ENCODE measurements at places on chromosomes 1 and 21. TPM values are rescaled to one million over a fixed set of nuclear protein-coding genes. Genes with fewer than 3 reads are reported as not detected.

Gene LRRC53
- total RNA-seq, result not detected

Gene LRRC7
- 10.6 TPM for total RNA-seq

Gene NTNG1
- total RNA-seq, result not detected

Gene VPS45
- total RNA-seq, result 25.0 TPM

Gene HHAT
- 4.3 TPM for total RNA-seq

Gene THEM5
- not detected for total RNA-seq

Gene MLLT11
- total RNA-seq, result 0.95 TPM

Gene DENND1B
- 9.4 TPM for total RNA-seq

Gene RIPPLY3
- total RNA-seq, result 0.91 TPM

Gene BARHL2
- not detected for total RNA-seq

Gene FRRS1
- total RNA-seq, result 11.1 TPM

Gene RAB25
- total RNA-seq, result 138 TPM

DNA sequence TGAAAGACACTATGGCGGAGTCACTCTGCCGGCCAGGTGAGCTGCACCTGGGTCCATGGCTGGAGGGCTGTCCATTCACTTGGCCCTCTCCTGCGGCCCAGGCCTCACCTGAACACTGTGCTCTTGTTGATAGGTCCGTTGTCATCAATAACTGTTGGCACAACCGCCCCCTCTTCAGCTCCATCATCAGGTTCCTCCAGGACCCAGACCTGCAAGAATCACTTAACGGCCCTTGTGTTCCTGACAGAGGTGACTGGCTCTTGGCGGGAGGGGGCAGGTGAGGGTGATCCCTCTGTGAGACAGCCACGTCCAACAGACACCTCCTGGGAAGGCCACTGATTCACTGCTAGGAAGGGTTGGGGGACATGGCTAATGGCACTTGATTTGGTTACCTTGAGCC is 54.9 kb downstream of the INAVA start:
- H3K36me3 ChIP-seq, result no peaks in the 10 kb centered on the region
- H3K27ac ChIP-seq, result no peak overlapping the region
- no peak overlapping the region for H3K4me3 ChIP-seq
- DNase-seq, result no peak
- H3K4me1 ChIP-seq, result no peaks in the 10 kb centered on the region

DNA sequence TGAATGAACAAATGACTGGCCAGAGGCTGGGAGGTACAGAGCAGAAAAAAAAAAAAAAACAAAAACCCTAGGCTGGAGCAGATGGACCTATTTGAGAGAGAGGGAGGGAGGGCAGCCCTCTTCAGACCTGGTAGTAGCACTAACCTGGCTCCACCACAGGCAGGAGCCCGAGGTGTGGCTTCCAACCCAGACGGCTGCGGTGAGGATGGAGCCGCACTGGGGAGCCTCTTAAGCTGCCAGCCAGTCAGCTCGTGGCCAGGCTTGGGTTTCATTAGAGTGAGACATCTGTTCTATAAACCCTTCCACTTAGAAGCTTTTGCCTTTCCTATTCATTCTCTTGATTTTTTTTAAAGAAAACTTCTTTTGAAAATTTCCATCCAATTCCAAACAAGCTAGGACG is 16.8 kb downstream of the LGR6 start:
- H3K4me1 ChIP-seq, result no peaks in the 10 kb centered on the region
- H3K36me3 ChIP-seq, result no peaks in the 10 kb centered on the region
- DNase-seq, result no peak
- H3K4me3 ChIP-seq, result no peak overlapping the region
- no peaks in the 10 kb centered on the region for H3K27me3 ChIP-seq
- H3K27ac ChIP-seq, result no peak overlapping the region

DNA sequence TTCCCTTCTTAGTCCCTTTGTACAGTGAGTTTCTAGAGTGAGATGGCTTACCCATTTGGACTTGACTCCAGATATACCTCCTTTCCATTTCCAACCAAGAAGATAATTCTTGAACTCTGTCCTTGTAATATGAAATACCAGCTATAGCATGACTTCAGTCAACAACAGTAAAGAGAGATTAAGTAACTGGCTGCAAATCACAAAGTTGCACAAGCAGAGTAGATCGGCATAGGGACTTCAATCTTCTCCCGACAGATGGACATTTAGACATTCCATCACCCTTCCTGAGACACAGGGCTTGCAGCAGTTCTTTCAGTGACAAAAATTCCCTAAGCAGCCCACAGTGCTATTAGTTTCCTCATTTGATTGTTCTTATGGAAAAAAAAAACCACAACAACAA is 44.6 kb downstream of the JAK1 start:
- H3K27me3 ChIP-seq, result no peaks in the 10 kb centered on the region
- no peak overlapping the region for H3K4me3 ChIP-seq
- no peak overlapping the region for H3K27ac ChIP-seq
- H3K36me3 ChIP-seq, result no peaks in the 10 kb centered on the region
- peaks cover 35% of the 10 kb centered on the region for H3K4me1 ChIP-seq

- no peak overlapping the region for H3K4me3 ChIP-seq
- no peaks in the 10 kb centered on the region for H3K36me3 ChIP-seq
- H3K27ac ChIP-seq, result no peak overlapping the region
- no peak for DNase-seq
Measured at GRCh38 chr1:234999513-234999940, 129.1 kb downstream of the TOMM20 start.

DNA sequence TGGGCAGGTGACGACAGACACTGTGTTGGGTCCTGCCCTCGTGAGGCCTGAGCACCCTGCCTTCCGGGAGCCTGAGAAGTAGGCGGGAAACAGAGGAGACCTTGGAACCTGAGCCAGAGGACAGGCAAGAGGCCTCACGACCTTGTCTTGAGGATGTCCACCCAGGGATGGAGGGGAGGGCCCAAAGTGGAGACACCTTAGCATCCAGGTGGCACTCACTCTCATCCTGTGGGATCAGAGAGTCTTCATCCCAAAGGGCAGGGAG is 347.2 kb downstream of the NPHP4 start:
- H3K36me3 ChIP-seq, result no peaks in the 10 kb centered on the region
- H3K4me1 ChIP-seq, result peaks cover 24% of the 10 kb centered on the region
- no peaks in the 10 kb centered on the region for H3K27me3 ChIP-seq
- H3K4me3 ChIP-seq, result no peak overlapping the region

DNA sequence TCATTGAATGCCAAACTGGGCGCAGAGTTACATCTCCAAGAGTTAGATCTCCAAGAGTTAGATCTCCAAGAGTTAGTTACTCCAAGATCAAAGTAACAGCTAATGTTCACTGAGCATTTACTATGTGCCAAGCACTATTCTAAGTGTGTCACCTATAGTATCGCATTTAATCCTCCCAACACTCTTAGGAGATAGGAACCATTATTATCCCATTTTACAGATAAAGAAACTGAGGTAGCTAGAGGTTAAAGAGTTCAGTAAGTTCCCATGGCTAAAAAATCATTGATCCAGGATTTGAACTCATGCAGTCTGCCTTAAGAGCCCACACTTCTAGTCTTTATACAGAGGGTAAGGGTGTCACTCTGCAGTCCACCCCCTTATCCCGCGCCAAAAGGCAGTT is 1.5 kb upstream of the NAV1 start:
- peaks cover 8% of the 10 kb centered on the region for H3K27me3 ChIP-seq
- no peak overlapping the region for H3K27ac ChIP-seq
- H3K4me3 ChIP-seq, result no peak overlapping the region
- no peaks in the 10 kb centered on the region for H3K36me3 ChIP-seq
- H3K4me1 ChIP-seq, result peaks cover 10% of the 10 kb centered on the region

- H3K36me3 ChIP-seq, result no peaks in the 10 kb centered on the region
- H3K4me1 ChIP-seq, result no peaks in the 10 kb centered on the region
- H3K27ac ChIP-seq, result no peak overlapping the region
- H3K4me3 ChIP-seq, result no peak overlapping the region
- peak; percentile 79 for DNase-seq
- H3K27me3 ChIP-seq, result no peaks in the 10 kb centered on the region
Measured at GRCh38 chr1:227999056-227999930, 7.5 kb upstream of the WNT3A start.

GRCh38 chr1:235156265-235156664 is 4.8 kb downstream of the RBM34 start:
- peaks cover 6% of the 10 kb centered on the region for H3K36me3 ChIP-seq
- no peaks in the 10 kb centered on the region for H3K27me3 ChIP-seq

DNA sequence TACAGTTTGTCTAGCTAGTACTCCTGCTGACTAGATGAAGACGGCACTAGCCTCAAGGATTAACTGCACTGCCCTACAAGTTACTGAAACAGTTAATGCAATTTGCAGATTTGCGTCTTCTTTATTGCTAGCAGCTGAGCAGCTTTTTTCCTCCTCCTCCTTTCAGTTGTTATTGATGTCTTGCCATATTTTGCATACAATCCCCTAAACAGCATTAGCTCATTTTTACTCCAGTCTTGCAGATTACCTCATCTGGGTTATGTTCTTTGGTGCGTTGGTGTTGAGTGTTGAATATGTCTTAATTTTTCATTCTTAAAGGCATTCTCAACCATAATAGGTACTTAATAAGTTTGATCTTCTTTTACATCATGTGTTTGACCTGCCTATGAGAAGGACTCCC is 363.4 kb upstream of the LYPLAL1 start:
- H3K4me3 ChIP-seq, result no peak overlapping the region
- H3K27me3 ChIP-seq, result no peaks in the 10 kb centered on the region
- DNase-seq, result no peak
- no peak overlapping the region for H3K27ac ChIP-seq
- H3K36me3 ChIP-seq, result no peaks in the 10 kb centered on the region

- no peaks in the 10 kb centered on the region for H3K27me3 ChIP-seq
- no peak overlapping the region for H3K4me3 ChIP-seq
- no peak overlapping the region for H3K27ac ChIP-seq
- H3K36me3 ChIP-seq, result no peaks in the 10 kb centered on the region
- no peak for DNase-seq
- no peaks in the 10 kb centered on the region for H3K4me1 ChIP-seq
Measured at GRCh38 chr1:22906968-22907367, 65.7 kb downstream of the LACTBL1 start.

GRCh38 chr1:162892906-162893611 is 32.1 kb upstream of the CCDC190 start:
- no peaks in the 10 kb centered on the region for H3K27me3 ChIP-seq
- no peak for DNase-seq
- no peak overlapping the region for H3K4me3 ChIP-seq
- peak overlapping the region; percentile 12 for H3K27ac ChIP-seq

DNA sequence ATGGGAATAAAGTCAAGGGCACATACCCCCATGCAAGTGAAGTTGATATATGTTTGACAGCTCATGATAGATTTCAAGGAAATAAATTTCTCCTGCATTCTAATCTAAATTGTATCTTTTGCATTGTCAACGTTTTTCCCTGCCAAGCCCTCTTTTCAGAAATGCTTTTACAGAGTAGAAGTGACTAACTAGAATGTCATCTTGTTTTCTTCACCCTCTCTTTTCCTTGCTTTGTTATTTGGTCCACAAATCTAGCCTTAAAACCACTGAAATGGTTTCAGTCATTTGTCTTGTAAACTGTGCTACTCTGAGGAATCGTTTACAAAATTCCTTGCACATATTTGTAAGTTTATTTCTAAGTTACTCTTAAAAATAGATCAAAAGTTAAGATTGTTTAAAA is 600.8 kb upstream of the CXADR start:
- H3K4me1 ChIP-seq, result no peaks in the 10 kb centered on the region
- H3K27me3 ChIP-seq, result no peaks in the 10 kb centered on the region
- H3K27ac ChIP-seq, result no peak overlapping the region

DNA sequence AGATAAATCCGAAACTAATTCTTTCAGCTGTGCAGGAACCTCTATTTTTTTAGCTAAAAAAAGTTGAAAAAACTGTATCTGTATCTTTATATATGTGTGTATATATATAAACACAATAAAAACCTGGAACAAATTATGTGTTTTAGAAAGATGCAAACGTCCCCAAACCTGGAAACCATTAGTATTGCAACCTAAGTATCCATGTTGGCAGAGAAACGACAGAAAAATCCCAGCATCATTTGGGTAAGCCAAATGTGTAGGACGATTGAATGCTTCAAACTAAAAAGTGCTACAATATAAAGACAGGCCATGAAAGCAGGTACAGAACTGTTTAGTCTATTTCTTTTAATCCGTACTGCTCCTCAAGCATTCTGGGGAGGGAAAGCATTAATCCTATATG is 87.9 kb downstream of the AHCTF1 start:
- no peak overlapping the region for H3K27ac ChIP-seq
- H3K36me3 ChIP-seq, result peaks cover 3% of the 10 kb centered on the region
- H3K27me3 ChIP-seq, result no peaks in the 10 kb centered on the region
- no peak overlapping the region for H3K4me3 ChIP-seq
- DNase-seq, result no peak
- H3K4me1 ChIP-seq, result no peaks in the 10 kb centered on the region

GRCh38 chr1:54743416-54744226 is 20.7 kb downstream of the PARS2 start:
- no peaks in the 10 kb centered on the region for H3K36me3 ChIP-seq
- no peak overlapping the region for H3K27ac ChIP-seq
- H3K4me1 ChIP-seq, result no peaks in the 10 kb centered on the region
- DNase-seq, result no peak
- no peaks in the 10 kb centered on the region for H3K27me3 ChIP-seq
- H3K4me3 ChIP-seq, result no peak overlapping the region

- H3K4me1 ChIP-seq, result 0 out of 2 replicates have a peak, but pooled peaks cover under 1% of the 10 kb centered on the region
- H3K4me3 ChIP-seq, result no peak overlapping the region
- H3K27me3 ChIP-seq, result no peaks in the 10 kb centered on the region
- H3K36me3 ChIP-seq, result no peaks in the 10 kb centered on the region
- no peak for DNase-seq
- H3K27ac ChIP-seq, result no peak overlapping the region
Measured at GRCh38 chr1:108011295-108011694, 46.3 kb upstream of the VAV3 start.

GRCh38 chr1:202656951-202657646 is 53.2 kb downstream of the SYT2 start:
- H3K4me1 ChIP-seq, result no peaks in the 10 kb centered on the region
- no peak overlapping the region for H3K4me3 ChIP-seq
- H3K27me3 ChIP-seq, result no peaks in the 10 kb centered on the region

GRCh38 chr21:25457411-25457810 is 149.9 kb downstream of the MRPL39 start:
- H3K36me3 ChIP-seq, result no peaks in the 10 kb centered on the region
- no peak for DNase-seq
- no peaks in the 10 kb centered on the region for H3K27me3 ChIP-seq
- no peaks in the 10 kb centered on the region for H3K4me1 ChIP-seq
- no peak overlapping the region for H3K27ac ChIP-seq
- no peak overlapping the region for H3K4me3 ChIP-seq

GRCh38 chr1:2203671-2204414 is 9.3 kb upstream of the FAAP20 start:
- no peak for DNase-seq
- H3K4me1 ChIP-seq, result peaks cover 6% of the 10 kb centered on the region
- no peaks in the 10 kb centered on the region for H3K36me3 ChIP-seq

DNA sequence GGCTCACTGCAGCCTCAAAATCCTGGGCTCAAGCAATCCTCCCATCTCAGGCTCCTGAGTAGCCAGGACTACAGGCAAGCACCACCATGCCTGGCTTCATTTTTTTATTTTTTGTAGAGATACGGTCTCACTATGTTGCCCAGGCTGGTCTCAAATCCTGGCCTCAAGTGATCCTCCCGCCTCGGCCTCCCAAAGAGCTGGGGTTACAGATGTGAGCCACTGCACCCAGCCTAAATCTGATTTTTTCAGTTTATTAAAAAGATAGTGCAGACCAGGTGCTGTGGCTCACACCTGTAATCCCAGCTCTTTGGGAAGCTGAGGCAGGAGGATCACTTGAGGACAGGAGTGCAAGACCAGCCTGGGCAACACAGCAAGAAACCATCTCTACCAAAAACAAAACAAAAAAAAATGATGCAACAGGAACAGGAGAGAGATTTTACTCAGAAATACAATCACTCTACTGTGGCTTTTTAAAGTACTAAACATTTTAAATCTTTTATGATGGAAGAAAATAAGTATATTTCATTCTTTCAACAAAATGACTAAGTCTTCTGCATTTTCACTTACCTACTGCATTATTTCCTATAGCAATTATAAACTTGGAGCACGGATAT is 1.9 kb downstream of the PSMG1 start:
- H3K36me3 ChIP-seq, result no peaks in the 10 kb centered on the region
- no peaks in the 10 kb centered on the region for H3K27me3 ChIP-seq
- DNase-seq, result no peak
- H3K4me1 ChIP-seq, result 0 out of 2 replicates have a peak, but pooled peaks cover 6% of the 10 kb centered on the region

Data from Caco-2 (cell line).